Breast epithelium (tissue), 4 donors: ENCODE measurements at places on chromosomes 2 and 18. TPM values are rescaled to one million over a fixed set of nuclear protein-coding genes. Genes with fewer than 3 reads are reported as not detected.

Gene SEPTIN2
- 321 TPM for total RNA-seq

DNA sequence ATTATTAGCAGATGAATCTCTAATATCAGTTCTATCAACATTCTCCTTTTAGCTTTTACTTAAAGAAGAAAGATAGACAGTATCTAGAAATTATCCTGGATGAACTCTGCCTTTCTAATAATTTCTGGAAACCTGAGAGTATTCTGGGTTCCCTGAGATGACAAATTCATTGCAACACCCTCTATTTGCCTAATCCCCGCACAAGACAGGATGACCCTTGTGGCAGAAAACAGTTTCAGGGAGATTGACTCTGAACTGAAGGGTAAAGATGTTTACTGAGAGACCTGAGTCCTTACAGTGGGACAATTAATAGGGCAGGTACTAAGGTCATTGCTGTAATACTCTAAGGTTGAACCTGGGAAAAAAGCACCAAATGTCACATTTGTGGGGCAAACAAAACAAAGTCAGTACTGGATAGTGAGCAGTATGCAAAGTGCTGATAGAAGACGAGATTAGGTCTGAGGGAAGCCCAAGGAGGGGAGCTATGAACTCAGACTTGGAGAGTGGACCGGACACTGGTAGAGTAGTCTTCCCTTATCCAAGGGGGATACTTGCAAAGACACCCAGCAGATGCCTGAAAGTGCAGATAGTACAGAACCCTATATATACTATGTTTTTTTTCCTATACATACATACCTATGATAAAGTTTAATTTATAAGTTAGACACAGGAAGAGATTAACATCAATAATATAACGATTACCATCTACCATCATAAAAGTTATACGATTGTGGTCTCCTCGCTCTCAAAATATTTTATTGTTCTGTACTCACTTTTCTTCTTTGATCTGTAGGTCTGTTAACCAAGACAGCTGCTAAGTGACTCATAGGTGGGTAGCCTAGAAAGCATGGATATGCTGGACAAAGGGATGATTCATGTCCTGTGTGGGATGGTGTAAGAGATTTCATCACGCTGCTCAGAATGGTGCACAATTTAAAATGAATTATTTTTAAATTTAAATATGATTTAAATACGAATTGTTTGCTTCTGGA, 148.3 kb upstream of the KLHL14 start:
- no peak for DNase-seq
- H3K36me3 ChIP-seq, result no peaks in the 10 kb centered on the region
- H3K27ac ChIP-seq, result no peak overlapping the region
- H3K27me3 ChIP-seq, result no peaks in the 10 kb centered on the region
- H3K4me3 ChIP-seq, result no peak overlapping the region

DNA sequence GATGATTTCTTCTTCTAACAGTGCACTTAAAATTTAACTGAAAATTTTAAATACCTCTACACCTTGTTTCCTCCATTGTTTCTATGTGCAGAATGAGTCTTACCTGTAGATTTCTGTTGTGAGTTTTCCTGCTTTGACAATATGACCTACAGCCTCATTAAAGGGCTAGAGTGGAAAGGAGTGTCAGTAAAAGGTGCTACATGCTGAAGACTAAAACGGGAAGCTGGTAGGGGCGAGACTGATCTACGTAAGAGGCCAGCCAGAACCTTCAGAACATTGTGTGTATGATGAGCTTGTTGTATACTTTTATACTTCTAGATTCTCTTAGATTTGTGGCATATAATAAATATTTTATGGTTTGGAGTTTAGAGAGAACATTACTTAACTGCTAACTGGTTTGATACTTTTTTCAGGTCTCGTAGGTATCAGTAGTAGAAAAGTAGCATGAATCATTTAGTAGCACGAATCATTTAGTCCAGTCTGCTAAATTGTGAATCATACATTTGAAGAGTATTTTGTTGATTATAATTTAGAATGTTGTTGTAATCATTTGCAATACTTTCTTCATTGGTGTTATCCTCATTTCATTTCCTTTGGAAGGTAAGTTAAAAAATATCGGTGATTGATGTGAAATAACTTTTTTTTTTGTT, 14.3 kb downstream of the INSIG2 start:
- H3K4me3 ChIP-seq, result no peak overlapping the region
- H3K27ac ChIP-seq, result no peak overlapping the region
- no peak for DNase-seq
- no peaks in the 10 kb centered on the region for H3K36me3 ChIP-seq
- no peaks in the 10 kb centered on the region for H3K4me1 ChIP-seq

Gene ERLEC1
- 82.9 TPM for total RNA-seq

DNA sequence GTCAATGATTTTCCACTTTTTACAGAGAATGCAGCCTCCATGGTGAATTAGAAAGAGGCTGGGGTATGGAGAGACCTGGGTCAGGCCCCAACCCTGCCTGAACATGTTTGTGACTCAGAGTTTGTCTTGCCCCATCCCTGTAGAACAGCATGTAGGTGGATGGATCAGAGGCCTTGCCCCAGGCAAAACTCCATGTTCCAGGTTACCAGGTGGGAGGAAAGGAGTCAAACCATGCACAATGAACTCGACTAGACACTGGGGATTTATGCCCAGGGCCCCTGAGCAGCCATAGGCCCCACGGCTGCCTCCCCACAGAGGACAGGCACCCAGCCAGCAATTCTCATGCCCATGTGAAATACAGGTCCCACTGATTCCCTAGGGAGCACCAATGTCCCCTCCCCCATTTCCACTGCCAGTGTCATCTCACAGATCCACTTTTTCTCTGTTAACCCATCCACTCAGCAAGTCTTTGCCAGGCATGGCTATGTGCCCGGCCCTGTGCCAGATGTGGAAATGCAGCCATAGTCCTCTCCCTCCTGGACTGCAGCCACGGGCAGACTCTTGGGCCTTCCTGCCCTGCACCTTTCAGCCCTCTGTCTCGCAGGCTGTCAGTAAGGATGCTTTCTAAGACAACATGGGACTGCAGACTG, 737.8 kb upstream of the HS6ST1 start:
- H3K4me1 ChIP-seq, result peaks cover 3% of the 10 kb centered on the region
- no peak overlapping the region for H3K4me3 ChIP-seq
- peak overlapping the region; percentile 21 for H3K27ac ChIP-seq
- no peaks in the 10 kb centered on the region for H3K36me3 ChIP-seq
- DNase-seq, result peak; percentile 86
- no peaks in the 10 kb centered on the region for H3K27me3 ChIP-seq

GRCh38 chr2:32622570-32623310, 5.1 kb upstream of the TTC27 start:
- no peak overlapping the region for H3K27ac ChIP-seq
- H3K27me3 ChIP-seq, result no peaks in the 10 kb centered on the region
- no peaks in the 10 kb centered on the region for H3K36me3 ChIP-seq

Gene ARHGAP15
- 10.7 TPM for total RNA-seq

Gene IL37
- total RNA-seq, result not detected

GRCh38 chr18:51559902-51560287, 362.4 kb upstream of the MEX3C start:
- no peak overlapping the region for H3K4me3 ChIP-seq
- no peaks in the 10 kb centered on the region for H3K36me3 ChIP-seq
- H3K27me3 ChIP-seq, result no peaks in the 10 kb centered on the region
- DNase-seq, result no peak
- no peaks in the 10 kb centered on the region for H3K4me1 ChIP-seq

GRCh38 chr2:20649576-20649975, 1.3 kb downstream of the HS1BP3 start:
- no peaks in the 10 kb centered on the region for H3K27me3 ChIP-seq
- no peak for DNase-seq
- H3K4me1 ChIP-seq, result peaks cover 4% of the 10 kb centered on the region
- no peak overlapping the region for H3K27ac ChIP-seq

GRCh38 chr2:151570191-151570590, 160.5 kb downstream of the RIF1 start:
- no peak overlapping the region for H3K4me3 ChIP-seq
- no peak overlapping the region for H3K27ac ChIP-seq
- no peaks in the 10 kb centered on the region for H3K36me3 ChIP-seq

- H3K4me3 ChIP-seq, result no peak overlapping the region
- H3K4me1 ChIP-seq, result no peaks in the 10 kb centered on the region
- H3K36me3 ChIP-seq, result no peaks in the 10 kb centered on the region
- no peak overlapping the region for H3K27ac ChIP-seq
Observed at GRCh38 chr2:28074137-28074536, 183.6 kb downstream of the BABAM2 start.

- H3K4me1 ChIP-seq, result no peaks in the 10 kb centered on the region
- DNase-seq, result no peak
- H3K4me3 ChIP-seq, result no peak overlapping the region
- H3K27ac ChIP-seq, result no peak overlapping the region
- H3K27me3 ChIP-seq, result no peaks in the 10 kb centered on the region
Observed at GRCh38 chr2:179626261-179626660, 235.2 kb downstream of the ZNF385B start.

- DNase-seq, result no peak
- H3K4me1 ChIP-seq, result no peaks in the 10 kb centered on the region
- H3K27ac ChIP-seq, result no peak overlapping the region
- H3K27me3 ChIP-seq, result no peaks in the 10 kb centered on the region
Observed at GRCh38 chr2:231412618-231412963, 17.1 kb downstream of the B3GNT7 start.

Gene GCG
- total RNA-seq, result not detected

- no peak for DNase-seq
- no peak overlapping the region for H3K27ac ChIP-seq
- H3K4me1 ChIP-seq, result no peaks in the 10 kb centered on the region
- H3K36me3 ChIP-seq, result no peaks in the 10 kb centered on the region
- H3K4me3 ChIP-seq, result peak overlapping the region; percentile 30
Observed at GRCh38 chr18:10559553-10560451, 34.0 kb downstream of the NAPG start.

DNA sequence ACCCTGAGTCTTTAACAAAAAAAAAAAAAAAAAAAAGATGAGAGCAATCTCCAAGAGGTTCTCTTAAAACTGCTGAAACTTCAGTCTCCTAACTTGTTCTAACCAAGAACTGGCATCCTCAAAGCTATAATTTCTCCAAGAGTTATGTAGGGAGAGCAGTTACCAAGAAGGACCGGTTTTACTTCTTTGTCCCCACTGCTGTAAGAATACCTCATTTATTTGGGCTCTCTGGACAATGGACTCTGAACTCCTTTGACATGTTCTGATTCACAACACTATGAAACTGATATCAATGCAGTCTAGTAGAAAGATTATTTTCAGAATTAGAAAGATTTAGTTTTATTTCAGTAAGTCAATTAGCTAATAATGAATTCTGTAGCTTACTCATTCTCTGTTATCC, 84.5 kb upstream of the DTNB start:
- DNase-seq, result no peak
- H3K27me3 ChIP-seq, result no peaks in the 10 kb centered on the region
- H3K4me3 ChIP-seq, result no peak overlapping the region
- no peaks in the 10 kb centered on the region for H3K36me3 ChIP-seq

Gene TUBA3D
- total RNA-seq, result not detected

- no peaks in the 10 kb centered on the region for H3K4me1 ChIP-seq
- no peak overlapping the region for H3K27ac ChIP-seq
- no peak overlapping the region for H3K4me3 ChIP-seq
- no peaks in the 10 kb centered on the region for H3K27me3 ChIP-seq
- DNase-seq, result no peak
Observed at GRCh38 chr2:144501118-144501517, 18.8 kb downstream of the ZEB2 start.

DNA sequence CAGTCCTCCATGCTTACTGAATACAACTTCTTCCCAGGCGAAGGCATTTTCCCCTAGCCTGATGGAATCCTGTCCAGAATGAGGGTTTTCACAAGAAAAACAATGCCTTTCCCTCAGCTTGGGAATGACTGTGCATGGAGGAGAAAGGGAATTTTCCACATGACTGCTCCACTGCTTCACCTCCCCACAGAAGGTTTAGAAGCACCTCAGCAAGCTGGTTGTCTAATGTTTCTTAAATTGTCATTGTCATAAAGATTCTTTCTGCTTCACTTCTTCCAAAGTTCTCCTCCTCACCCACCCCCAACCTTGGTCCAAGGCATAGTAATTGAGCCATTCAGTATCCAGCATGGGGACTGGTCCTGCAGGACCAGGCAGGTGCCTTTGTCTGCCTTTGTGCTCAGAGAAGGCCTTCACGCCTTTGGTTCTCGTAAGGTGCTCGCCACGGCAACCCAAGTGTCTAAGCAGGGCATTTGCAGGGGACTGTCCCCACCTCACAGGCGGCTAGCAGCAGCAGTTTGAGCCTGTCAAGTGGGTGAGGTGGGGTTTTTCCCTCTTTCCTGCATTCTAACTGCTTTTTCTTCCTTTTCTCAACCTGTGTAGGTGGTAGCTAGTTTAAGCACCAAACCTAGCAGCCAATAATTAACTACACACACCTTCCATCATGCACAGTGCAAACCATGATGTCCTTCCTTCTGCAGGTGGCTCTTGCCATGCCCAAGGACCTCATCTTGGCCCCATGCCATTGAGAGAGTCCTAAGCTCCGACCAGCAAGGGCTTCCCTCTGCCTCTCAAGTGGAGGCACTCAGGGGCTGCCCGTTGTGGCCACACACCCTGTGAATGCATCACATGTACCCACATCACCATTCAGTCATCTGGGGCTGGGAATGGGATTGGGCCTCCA, 65.7 kb upstream of the BCL2L11 start:
- H3K4me1 ChIP-seq, result no peaks in the 10 kb centered on the region
- no peak overlapping the region for H3K27ac ChIP-seq
- H3K27me3 ChIP-seq, result no peaks in the 10 kb centered on the region
- no peaks in the 10 kb centered on the region for H3K36me3 ChIP-seq
- no peak for DNase-seq

DNA sequence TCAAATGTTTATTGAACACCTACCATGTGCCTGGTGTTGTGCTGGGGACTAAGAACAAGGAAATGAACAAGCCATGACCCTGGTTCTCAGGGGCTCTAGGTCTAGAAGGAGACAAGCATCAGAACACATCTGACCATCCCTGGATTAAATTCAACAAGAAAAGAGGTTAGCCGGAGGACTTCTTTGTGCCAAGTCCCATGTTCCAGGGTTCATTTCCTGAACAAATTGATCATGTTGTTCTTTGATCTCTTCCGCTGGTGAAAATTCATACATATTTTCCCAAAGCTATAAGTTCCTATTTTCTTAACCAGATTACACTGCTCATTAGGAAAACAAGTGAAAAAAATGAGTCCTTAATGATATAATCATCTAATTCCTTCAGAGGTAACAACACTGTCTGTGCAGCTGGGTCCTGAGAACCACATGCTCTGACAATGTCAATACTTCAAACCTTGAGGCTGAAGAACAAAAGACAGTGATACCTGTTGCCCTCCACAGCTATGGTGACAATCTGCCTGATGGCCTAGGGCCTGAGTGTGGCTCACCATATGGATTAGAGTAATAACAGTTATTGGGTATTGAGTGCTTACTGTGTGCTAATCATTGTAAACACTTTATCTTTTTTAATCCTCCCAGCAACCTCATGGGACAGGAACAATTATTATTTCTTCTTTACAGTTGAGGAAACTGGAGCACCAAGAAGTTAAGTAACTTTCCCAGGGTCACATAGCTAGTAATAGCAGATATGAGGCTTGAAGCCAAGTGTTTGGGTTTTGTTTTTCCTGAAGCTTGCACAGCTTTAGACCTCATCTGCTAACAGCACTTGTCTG, 24.6 kb upstream of the INO80C start:
- no peaks in the 10 kb centered on the region for H3K27me3 ChIP-seq
- H3K4me3 ChIP-seq, result no peak overlapping the region
- H3K36me3 ChIP-seq, result no peaks in the 10 kb centered on the region
- no peaks in the 10 kb centered on the region for H3K4me1 ChIP-seq
- DNase-seq, result no peak

GRCh38 chr2:174585146-174585545, 12.5 kb downstream of the WIPF1 start:
- H3K4me1 ChIP-seq, result no peaks in the 10 kb centered on the region
- DNase-seq, result no peak
- no peaks in the 10 kb centered on the region for H3K36me3 ChIP-seq
- H3K27me3 ChIP-seq, result no peaks in the 10 kb centered on the region
- H3K27ac ChIP-seq, result no peak overlapping the region
- H3K4me3 ChIP-seq, result no peak overlapping the region
